ENCODE measurements at places on chromosomes 6 and 20.

DNA sequence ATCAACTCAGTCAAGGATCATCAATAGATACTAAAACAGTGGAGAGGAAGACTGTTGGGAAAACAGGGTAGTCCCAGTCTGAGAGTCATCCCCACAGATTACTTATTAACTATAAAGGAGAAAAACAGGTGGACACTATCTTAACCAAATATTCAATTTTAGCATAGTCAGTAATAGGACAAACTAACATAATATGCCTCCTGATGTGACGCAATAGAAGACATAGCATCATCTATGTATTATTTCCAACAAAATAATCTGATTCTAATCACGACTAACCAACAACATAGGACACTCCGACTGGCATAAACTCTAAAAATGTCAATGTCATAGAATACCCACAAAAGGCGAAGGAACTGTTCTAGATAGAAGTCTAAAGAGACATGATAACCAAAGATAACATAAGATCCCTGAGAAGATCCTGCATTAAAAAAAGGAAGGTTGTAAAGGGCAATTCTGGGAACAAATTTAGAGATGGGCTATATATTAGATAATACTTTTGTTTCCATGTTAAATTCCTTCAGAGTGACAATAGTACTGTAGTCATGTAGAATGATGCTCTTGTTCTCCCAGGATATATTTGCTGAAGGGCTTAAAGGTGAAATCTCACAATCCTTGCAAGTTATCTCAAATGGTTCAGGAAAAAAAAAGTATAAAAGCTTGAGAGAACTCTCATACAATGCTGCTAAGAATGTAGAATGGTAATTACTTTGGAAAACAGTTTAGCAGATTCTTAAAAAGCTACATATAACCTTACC lies 28.9 kb downstream of the ILRUN start:
- no peak for DNase-seq

GRCh38 chr6:155915651-155916050 lies 460.0 kb upstream of the NOX3 start:
- no peak for DNase-seq

- DNase-seq: no peak
Measured at GRCh38 chr6:153117986-153118879, 12.8 kb downstream of the RGS17 start.

DNA sequence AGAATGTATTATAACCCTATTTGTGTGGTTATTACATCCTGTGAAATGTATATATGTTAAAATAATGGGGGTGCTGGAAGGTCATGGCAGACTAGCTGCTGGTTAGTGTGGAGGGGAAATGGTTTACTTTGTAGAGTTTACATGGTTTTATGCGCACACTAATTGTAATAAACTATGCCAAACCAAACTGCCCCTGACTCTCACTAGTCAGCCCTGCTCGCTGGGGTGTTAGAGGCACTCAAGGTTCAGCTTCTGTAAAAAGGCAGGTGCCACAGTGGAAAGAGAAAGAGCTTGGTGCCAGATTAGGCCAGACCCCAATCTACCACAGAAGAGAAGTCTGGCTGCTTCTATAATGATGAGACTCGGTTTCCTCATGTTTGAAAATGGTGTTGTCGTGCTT lies 52.7 kb downstream of the GOPC start:
- no peak for DNase-seq

DNA sequence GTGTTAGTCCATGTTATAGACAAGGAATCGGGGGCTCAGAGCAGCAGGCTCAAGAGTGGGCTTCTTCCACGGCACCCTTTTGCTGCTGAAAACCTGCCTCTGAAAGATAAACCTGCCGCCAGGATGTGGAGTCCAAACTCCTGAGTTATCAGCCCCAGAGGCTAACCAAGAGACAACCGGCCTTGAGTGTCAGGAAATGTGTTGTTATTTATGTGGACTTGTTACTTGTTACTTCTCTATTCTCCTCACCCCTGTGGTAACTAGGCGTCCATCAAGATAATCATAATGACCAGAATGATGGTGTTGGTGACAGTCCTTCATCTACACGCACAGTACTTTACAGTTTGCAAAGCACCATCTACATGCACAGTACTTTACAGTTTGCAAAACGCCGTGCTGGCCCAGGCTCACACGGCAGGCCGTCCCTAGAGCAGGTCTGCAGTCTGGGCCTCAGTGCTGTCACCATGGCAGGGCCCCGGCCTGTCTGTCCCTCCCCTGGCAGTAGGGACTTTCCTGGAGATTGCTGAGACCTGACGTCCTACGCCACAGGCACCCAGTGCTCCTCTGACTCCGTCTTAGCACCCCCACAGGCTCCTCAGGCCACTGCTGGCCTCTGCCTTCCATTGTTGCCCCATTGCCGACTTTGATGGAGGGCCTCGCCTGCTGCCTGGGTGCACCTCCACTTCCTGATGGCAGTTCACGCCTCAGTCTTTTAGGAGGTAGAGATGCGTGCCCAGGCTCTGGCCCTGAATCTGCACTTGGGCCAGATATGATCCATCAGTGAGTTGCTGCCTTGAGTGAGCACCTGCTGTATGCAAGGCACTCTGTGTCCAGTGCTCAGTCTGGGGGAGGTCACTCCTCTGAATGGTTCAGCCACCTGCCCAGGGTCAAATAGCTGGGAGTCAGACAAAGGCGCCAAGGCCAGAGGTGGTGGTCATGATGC lies 9.1 kb upstream of the BPIFB4 start:
- DNase-seq: no peak

DNA sequence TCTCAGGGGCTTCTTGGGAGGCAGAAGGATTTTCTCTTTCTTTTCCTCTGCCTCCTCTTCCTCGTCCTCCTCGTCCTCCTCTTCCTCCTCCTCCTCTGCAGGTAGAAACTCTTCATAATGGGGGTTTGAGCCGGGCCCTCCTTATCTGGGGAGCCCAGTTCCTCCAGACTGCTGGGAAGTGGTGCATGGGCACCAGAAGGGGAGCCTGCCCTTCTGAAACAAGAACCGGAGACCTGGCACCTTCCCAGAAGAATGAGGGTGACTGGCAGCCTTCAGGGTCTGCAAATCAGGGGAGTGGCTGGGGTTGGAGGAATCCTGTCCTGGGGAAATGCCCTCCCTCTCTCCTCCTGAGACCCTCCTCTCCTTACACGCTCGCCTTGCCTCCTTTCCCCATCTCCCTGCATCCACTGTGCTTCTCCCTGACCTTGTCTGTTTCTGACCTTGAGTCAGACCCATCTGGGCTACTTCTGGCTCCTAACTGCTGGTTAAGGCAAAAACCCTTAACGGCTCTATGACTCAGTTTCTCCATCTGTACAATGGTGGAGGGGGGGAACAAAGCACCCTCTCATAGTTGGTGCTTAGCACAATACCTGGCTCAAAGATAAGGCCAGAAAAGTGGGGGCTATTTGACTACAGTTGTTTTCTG lies 1.7 kb downstream of the TULP1 start:
- no peak for DNase-seq

DNA sequence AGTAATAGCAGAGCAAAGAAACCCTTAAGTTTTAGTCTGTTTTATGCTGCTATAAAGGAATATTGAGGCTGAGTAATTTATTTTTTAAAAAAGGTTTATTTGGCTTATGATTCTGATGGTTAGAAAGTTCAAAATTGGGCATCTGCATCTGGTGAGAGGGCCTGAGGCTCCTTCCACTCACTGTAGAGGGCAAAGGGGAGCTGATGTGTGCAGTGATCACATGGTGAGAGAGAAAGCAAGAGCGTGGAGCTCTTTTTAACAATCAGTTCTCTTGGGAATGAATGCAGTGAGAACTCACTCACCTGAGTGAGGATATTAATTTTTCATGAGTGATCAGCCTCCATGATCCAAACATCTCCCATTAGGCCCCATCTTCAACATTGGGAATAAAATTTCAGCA lies 36.4 kb upstream of the SAMD3 start:
- no peak for DNase-seq

GRCh38 chr6:24524805-24525204 lies 30.0 kb downstream of the ALDH5A1 start:
- no peak for DNase-seq

GRCh38 chr20:37379967-37380828 lies 34.3 kb downstream of the SRC start:
- DNase-seq: no peak

DNA sequence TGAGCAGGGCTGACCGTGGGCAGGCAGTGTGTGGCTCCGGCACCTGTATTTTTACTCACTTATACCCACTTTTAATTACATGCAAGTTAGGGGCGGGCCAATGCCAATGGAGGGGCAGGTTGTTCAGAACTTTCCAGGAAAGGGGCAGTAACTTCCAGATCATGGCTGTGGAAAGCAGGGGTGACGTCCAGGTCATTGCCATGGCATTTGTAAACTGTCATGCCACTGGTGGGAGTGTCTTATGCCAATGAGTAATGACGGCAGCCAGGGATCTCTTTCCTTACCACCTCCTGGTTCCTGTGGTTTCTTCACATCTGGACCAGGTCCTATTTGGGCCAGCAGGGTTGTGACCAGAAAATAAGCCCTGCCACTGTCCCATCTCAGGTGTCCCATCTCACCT lies 258.7 kb downstream of the THBS2 start:
- no peak for DNase-seq

DNA sequence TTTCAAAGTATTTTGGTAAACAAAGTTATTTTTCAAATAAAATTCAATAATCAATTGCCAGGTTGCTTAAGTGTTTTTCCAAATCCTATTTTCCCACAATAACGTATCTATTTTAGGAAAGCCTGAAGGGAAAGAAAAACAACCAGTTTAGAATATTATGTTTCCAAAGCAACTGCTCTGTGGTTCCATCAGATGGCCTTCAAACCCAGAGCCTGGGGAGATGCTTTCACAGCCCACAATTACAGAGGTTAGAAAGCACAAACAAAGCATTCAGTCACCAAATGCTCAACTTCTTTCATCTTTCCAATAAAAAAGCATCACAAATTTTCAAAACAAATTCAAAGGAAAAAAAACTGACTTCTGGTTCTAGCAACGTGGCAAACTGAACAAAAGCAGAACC lies 66.0 kb downstream of the ELOVL5 start:
- DNase-seq: no peak

DNA sequence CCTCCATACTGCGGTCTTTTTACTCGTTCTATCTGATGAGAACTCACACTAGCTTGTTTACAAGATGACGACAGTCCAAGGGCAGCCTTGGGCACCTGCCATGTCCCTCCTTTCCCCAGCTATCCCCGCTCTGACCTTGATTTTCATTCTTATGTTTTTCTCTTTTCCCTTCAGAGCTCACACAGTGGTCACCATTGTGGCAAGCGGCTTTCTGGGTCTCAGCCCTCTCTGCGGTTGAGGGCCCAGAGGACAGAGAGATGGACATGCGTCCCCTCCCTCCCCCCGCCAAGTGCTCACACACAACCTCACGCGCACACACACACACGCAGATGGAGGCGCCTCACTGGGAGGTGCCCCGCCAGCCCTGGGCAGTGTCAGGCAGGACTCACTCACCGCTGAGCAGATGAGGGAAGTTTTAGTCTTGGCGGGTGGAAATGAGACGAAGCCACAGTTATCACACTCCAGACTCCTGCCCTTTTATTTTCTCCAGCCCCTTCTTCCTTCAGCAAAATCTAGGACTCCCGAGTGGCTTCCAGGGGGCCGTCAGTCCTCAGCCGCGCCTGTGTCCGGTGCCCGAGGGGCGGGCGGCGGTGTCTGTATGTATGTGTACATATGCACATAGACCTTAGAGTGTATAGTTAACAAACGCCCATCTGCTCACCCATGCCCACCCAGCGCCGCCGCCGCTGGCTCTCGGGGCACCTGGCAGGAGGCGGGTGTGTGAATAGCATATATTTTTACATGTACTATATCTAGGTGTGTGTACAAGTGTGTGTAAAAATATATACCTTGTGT lies 13.8 kb upstream of the MYL9 start:
- DNase-seq: no peak

DNA sequence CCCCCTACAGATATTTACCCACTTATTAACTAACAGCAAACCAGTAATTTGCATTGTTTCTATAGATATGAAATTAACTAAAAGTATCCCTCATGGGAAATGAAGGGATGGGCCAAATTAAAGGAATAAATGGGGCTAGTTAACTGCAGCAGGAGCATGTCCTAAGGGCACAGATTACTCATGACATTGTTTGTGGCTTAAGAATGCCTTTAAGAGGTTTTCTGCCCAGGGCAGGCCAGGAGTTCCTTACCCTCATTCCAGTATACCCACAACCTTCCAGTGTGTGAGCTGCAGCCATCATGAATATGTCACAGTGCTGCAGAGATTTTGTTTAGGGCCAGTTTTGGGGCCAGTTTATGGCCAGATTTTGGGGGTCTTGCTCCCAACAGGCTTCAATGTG lies 1101.9 kb downstream of the PRIM2 start:
- no peak for DNase-seq

GRCh38 chr20:45087097-45087790 lies 13.7 kb downstream of the KCNS1 start:
- DNase-seq: no peak

DNA sequence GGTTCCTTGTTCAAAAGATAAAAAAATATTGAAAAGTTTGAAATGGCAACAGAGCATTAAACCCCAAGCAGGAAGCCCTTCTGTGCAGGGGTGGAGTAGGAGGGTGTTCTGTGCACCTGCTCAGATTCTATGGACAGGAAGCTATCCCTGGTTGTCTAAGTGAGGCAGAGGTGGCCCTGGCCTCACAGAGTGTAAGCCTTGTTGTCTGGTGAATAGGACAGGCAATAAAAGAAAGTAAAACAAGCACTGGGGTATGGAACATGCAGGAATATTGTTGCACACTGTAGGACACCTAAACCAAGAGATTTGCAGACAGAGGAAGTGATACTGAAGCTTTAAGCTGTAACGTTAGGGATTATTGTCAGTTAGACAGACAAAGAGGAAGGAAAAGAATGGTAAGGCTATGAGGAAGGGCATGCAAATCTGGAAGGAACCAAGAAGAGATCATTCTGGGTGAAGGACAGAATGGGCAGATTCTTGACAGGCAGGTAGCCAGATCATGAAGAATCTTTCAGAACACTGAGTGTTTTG lies 66.8 kb downstream of the TBC1D7 start:
- no peak for DNase-seq

- DNase-seq: no peak
Measured at GRCh38 chr20:5020760-5021159, 19.4 kb upstream of the SLC23A2 start.

GRCh38 chr6:106886922-106887797 lies 87.4 kb downstream of the CD24 start:
- DNase-seq: no peak

DNA sequence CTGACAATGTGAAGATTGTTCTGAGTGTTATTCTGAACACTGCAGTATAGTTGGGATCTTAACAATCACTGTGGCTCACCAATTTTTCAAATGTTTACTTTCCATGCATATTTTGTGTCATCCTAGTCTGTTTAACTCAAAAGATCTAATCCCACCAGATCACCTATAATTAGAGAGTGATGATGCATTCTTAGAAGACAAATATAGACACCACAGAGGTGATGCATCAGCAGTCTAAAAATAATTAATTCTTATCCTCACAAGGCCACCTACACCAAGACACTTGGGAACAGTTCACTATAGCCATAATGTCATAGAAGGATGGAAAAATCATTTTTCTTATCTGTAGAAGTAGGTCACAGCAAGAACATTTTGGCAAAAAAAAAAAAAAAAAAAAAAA lies 154.8 kb downstream of the UBE3D start:
- no peak for DNase-seq

DNA sequence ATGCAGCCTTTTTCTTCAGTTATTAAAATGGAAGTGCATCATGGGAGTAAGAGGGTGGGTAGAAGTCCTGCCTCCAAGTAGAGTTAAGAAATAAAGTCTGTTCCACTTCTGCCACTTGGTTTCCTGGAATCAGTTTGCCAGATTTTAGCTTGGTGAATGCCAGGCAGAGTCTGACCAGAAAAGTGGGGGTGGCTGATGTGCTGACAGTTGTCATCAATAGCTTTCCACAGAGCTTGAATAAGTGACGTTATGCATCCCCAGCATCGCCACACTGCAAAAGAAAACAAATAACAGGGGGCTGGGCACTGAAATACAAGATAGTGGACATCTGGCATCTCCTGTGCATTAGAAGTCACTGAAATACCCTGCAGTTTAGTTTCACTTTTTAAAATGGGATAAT lies 30.8 kb upstream of the CEP162 start:
- no peak for DNase-seq
